ENCODE measurements at places on chromosomes 5 and 9.

DNA sequence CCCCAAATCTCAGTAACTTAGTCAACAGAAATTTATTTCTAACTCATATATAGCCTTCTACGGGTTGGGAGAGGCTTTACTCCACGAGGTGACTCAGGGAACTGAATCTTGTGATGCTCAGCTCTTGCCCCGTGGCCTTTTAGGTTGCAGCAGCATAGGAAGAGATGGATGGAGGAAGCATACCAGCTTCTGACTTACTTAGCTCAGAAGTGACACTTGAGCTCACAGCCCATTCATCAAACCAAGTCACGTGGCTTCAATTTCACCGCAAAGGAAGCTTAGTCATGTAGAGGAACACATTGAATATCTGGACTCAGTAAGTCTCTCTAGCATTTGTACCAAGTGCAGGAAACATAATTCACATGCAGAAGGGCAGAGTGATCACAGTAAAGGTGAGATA, 124.1 kb upstream of the KCNN2 start:
- no peak for DNase-seq

- no peak for DNase-seq
Measured at GRCh38 chr5:78597974-78598371, 50.6 kb downstream of the LHFPL2 start.

GRCh38 chr9:130946766-130947617, 7.9 kb upstream of the FIBCD1 start:
- no peak for DNase-seq

DNA sequence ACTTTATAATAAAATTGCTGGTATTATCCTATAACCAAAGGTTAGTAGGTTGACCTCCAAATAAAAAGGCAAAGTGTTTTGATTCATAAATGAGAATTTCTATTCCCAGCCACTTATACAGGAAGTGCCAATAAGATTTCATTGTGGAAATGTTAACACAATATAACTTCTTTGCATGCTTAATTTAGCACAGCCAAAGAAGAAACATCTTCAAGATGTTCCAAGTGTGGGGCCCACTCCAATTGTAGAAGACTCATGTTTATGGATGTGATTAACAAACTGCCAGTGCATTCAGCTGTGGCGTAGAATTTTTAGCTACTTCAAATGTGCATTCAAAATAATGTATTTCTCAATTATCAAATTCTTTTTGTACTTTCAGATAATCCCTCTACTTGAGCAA, 402.3 kb downstream of the DEPDC1B start:
- no peak for DNase-seq

DNA sequence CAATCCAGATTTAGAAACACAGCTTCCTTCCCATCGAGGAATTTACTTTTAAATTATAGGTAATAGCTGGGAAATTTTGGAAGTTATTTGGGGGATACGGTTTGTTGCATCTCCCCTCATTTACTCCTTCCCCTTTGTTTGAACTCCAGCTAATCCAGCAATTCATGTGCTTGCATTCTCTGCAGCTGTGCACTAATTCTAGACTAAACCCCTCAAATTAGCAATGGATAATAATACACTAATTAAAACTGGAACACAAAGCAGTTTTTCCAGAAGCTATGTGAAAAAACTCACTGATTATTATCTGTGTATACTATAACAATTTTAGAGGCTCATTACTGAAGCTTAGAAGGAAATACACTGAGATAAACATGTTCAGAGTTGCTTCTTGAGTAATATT, 751.2 kb upstream of the ZNF608 start:
- DNase-seq, result no peak

DNA sequence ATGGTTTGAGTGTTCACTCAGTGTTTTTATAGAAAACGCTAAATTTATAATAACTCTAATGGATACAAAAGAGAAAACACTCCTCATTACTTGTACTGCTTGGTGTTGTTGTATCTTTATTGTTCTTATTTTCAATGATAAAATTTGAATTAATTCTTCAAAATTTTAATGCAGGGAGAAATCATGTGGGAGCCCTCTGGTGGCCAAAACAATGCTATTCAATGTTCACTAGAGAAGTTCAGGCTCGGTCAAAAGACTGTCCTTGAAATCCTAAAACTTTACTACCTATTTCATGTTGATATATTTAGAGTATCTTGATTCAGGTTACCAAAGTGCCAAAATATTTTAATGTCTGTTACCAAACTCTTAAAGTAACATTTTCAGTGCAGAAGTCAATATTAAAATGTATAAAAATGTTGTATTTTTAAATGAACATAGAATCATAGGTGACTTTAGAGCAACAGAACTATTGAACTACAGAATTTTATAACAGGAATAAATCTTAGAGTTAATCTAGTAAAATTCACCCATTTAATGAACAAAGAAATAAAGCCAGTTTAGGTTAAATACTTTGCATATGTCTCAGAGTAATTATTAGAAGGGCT, 1259.8 kb downstream of the PTPRD start:
- DNase-seq, result no peak

DNA sequence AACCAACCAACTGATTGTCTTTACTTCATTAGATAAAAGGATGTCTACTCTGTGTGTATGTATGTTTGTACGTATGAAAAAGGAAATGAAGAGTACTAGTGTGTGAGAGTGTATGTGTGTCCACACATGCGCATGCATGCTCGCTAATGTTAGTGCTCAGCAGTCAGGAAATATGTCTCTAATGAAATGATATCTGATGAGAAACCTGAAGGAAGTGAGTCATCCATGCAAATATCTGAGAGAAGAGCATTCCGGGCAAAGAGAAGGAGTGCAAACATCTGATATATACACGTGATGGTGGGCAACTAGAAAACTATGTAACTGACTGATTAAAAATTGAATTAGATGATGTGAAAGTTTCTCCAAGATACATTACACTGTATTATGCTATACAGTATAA, 29.6 kb upstream of the UGCG start:
- no peak for DNase-seq

DNA sequence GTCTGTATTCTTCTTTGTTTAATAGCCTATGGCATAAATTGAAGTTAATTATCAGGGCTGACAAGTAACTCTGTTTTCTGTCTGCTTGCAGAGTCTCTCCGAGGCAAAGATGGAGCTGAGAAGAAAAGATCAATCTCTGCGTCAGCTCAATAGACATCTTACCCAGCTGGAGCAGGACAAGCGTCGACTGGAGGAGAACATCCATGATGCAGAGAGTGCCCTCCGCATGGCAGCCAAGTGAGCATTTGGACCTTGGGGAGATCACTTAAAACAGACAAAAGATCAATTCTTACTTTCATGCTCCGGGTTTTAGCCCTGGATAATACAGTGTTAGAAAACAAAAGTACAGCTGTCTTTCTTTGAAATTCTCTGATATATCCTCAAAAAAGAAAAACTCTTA, 293.8 kb downstream of the CCDC171 start:
- DNase-seq, result no peak

DNA sequence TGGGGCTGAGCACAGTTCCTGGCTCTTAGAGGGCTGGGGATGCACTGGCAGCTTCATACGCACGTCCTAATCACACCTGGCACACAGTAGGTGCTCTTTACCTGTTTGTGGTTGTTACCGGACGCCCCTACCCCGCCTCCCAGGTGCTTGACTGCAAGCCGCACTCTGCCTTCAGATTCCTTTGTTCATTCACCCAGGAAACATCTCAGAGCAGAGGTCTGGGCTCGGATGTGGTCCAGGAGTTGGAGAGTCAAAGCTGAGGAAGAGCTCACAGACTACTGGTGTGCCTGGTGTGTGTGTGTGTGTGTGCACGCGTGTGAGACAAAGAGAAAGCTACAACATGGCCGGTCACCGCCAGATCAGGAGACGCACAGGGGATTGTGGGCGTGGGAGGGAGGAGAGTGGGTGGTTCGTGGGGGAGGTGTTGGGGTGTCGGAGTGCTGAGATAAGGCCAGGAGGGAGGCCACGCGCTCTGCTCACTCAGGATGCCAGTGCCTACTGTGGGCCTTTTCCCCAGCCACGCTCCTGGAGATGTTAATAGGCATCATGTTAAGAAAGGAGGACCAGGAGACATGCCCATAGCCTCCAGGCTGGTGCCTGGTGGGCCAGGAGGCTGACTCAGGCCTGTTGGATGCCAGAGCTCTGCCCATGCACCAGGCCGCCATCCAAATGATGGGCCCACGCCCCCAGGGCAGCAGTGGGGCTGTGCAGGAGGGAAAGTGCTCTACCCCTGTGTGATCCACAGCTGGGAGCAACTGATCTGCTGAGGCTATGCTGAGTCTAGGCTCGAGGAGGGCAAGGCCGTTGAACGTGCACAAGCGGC, 39.9 kb downstream of the CRB2 start:
- no peak for DNase-seq

DNA sequence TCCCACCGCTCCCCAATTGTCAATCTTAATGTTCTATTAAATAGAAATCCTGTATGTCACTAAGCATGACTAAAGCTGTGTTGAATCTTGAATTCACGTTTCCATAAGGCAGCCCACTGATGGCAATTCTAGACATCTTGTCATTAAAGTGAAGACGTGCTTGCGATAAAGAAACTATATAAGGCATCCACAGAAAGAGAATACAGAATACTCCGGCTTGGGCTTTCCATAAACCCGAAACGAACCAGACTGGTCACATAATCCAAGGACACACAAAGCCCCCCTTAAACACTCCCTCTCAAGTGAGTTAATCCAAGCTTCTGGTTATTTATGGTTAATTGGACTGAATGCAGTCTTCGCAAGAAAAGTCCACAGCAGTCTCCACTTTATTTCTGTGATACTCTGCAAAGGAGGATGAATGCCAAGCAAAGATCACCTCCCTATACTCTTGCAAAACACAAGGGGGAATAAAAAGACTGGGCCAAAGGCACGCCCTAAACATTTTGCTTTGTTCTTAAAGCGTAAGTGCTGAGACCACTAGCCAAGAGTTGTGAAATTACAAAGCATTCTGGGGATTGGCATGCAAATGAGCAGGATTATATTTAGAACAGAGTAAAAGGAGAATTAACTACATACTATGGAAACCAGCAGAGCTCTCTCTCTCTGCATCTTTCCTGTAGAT, 54.7 kb downstream of the DPYSL3 start:
- no peak for DNase-seq

- no peak for DNase-seq
Measured at GRCh38 chr5:83518319-83519061, 46.9 kb downstream of the VCAN start.

GRCh38 chr5:8831251-8831650, 714.6 kb downstream of the SEMA5A start:
- no peak for DNase-seq

- no peak for DNase-seq
Measured at GRCh38 chr9:77663754-77664153, 15.6 kb upstream of the GNA14 start.

- no peak for DNase-seq
Measured at GRCh38 chr9:85742597-85742936, 813 bp upstream of the AGTPBP1 start.

DNA sequence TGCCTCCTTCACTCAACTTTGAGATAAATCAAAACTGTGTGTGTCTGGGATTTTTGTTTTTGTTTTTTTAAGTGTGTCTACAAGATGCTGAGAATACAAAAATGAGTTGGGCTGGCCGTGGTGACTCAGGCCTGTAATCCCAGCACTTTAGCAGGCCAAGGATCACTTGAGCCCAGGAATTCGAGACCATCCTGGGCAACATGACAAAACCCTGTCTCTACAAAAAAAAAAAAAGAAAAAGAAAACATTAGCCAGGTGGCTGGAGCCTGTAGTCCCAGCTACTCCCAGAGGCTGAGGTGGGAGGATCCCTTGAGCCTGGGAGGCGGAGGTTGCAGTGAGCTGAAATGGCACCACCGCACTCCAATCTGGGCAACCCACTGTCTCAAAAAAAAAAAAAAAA, 21.0 kb downstream of the HNRNPK start:
- no peak for DNase-seq

- no peak for DNase-seq
Measured at GRCh38 chr9:121651295-121652020, at the start of gene DAB2IP. DAB2IP (plus strand) TSS chr9:121651634; CDS start chr9:121651776, 142 bp downstream.

DNA sequence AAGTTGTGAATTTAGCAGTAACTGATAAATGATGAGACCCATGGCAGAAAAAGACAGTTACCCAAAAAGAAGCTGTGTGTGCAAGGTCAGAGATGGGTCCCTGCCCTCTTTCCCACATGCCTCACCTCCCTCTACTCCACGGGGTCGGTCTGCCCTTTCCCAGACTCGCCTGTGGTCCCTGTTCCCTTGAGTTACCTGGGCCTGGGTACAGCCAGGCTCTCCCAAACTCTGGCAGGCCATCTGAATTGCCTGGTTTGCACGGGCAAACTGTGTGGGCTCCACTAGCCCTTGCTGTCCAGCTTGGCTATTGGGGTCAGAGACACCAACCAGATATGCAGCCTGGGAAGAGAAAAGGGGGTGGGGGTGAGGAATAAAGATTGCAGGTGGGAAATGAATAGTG, 18.4 kb upstream of the TPM2 start:
- DNase-seq, result no peak

- no peak for DNase-seq
Measured at GRCh38 chr5:76831110-76831452, 12.3 kb downstream of the F2RL1 start.

DNA sequence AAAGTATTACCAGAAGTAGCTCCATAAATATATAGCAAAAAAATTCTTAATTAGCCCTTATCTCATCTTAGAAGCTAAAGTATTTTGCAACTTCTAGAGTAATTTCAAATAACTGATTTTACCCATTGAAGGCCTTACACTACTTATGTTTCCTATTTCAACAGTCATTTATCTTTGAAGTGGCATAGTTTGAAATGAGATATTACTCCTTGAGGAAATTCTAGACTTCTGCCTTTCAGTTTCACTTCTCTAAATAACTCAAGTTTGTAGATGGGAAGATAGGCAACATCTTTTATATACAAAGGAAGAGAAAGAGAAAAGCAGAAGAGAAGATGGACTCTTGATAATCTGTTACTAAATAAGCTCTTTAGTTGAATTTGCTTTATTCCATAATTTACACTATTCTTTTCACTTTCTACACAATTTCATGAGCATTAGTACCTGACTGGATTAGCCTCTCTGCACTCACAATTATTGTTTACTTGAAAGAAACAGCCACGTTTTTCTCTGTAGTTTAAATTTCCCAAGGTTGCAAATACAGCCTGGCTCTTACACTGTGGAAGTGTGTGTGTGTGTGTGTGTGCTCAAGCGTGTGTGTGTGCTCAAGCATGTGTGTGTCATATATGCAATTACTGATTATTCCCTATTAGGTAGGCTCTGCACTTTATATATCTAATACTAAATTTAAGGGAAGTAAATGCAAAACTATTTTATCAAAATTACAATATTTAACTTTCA, 60.6 kb upstream of the EMB start:
- DNase-seq, result no peak

- DNase-seq, result no peak
Measured at GRCh38 chr5:123717139-123717538, 205.2 kb downstream of the CSNK1G3 start.

DNA sequence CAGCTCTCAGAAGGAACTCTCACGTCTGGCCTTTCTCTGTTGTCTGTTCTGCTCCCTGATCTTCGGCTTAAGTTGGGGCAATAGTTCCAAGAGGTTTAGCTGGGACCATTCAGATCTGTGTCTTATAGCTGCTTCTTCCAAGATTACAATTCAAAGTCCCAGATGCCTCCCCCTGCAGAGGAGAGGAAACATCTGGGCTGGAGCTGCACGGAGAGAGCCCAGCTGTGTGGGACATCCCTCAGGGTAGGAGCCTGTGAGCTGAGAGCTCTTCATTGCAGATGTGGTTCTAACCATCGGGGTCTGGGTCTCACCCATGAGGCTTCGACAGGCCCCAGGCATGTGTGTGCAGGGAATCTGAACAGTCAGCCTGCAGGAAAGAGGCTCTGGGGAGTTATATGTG, 9.0 kb upstream of the PHF19 start:
- DNase-seq, result no peak

GRCh38 chr5:43121913-43122484, 1.3 kb downstream of the ZNF131 start:
- no peak for DNase-seq

- DNase-seq, result no peak
Measured at GRCh38 chr5:110611817-110612216, 114.7 kb downstream of the TMEM232 start.

All from stimulated activated CD4-positive, alpha-beta T cell treated with anti-CD3 and anti-CD28 coated beads, Interleukin-4, amount 100 ng/mL, for 48 hours (primary cell).